ENCODE measurements at places on chromosomes 6 and 20.

GRCh38 chr6:38482466-38482865 lies 157.3 kb downstream of the BTBD9 start:
- DNase-seq, result no peak

- no peak for DNase-seq
Observed at GRCh38 chr6:169936355-169936975, 185.0 kb downstream of the ERMARD start.

DNA sequence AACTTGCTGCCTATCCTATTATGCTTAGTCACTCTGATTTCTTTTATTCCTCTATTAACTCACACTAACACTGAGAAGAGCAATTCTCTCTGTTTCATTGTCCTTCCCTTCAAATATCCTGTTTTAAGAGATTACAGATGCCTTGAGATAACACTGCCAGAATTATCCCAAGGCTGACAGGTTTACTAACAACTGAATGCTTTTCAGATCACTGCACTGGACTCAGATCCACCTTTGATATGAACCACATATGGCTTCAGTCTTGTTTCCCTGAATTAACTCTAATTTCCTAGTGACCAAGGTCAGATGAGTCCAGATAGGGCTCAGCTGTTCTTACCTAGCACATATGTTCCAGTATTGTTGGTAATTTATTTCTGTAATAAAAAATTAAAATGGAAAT lies 633.1 kb downstream of the GRIK2 start:
- DNase-seq, result no peak

GRCh38 chr20:45552456-45552855 lies 5.3 kb upstream of the EPPIN start:
- no peak for DNase-seq

GRCh38 chr20:17558154-17558940 lies 11.5 kb upstream of the DSTN start:
- no peak for DNase-seq

DNA sequence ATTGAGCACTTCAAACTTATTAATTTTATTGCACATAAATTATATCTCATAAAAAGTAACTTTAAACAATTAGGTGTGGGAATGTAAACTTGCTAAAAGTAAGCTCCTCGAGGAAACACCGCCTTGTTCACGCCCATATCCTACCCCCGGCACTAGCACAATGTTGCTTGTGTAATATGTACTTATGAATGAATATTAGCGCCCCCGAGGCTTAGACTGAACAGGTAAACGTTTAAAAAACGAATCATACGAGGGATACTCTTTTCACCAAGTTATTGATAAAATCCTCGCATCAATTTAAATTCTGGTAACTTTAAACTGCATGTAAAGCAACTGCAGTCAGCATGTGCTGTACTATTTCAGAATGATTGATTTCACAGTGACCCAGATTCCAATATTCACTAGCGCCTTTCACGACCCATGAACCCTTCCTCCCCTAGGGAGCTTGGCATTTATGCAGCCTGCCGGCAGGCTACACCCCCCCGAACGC lies 637 bp downstream of the TFB1M start:
- no peak for DNase-seq

All from NCI-H2081 treated with DMSO at 0.1 percent for 48 hours (cell line).